ENCODE measurements at places on chromosomes 13 and 19.

- peak; percentile 22 for DNase-seq
Observed at GRCh38 chr19:20660473-20661140, 764 bp downstream of the ZNF626 start.

GRCh38 chr19:18967358-18968146 is 26.5 kb upstream of the HOMER3 start:
- peak; percentile 56 for DNase-seq

GRCh38 chr19:41373993-41374392 is 2.3 kb upstream of the TMEM91 start:
- DNase-seq: peak; percentile 82

- DNase-seq: no peak
Observed at GRCh38 chr19:47497050-47497766, 13.2 kb upstream of the KPTN start.

- DNase-seq: no peak
Observed at GRCh38 chr13:48686636-48687210, 33.0 kb downstream of the CYSLTR2 start.

GRCh38 chr19:38047641-38048040 is 140.6 kb downstream of the SIPA1L3 start:
- no peak for DNase-seq

GRCh38 chr13:109224033-109224432 is 562.4 kb downstream of the IRS2 start:
- DNase-seq: no peak

- no peak for DNase-seq
Observed at GRCh38 chr13:70188567-70188966, 80.3 kb upstream of the KLHL1 start.

GRCh38 chr13:109963384-109963783 is 177.0 kb upstream of the IRS2 start:
- no peak for DNase-seq

GRCh38 chr19:30862876-30863275 is 486.4 kb downstream of the TSHZ3 start:
- DNase-seq: no peak

GRCh38 chr13:20206698-20207235 is 14.0 kb upstream of the GJB2 start:
- DNase-seq: no peak

DNA sequence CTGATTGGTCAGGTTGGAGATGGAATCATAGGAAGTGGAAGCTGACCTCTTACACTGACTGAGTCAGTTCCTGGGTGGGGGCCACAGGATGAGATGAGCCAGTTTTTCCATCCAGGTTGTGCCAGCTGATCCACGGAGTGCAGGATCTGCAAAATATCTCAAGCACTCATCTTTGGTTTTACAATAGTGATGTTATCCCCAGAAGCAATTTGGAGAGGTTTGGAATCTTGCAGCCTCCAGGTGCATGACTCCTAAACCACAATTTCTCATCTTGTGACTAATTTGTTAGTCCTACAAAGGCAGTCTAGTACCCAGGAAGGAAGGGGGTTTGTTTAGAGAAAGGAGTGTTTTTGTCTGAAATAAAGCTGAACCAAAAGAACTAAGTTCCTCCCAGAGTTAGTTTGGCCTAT is 212.8 kb downstream of the SLITRK6 start:
- DNase-seq: peak; percentile 63

DNA sequence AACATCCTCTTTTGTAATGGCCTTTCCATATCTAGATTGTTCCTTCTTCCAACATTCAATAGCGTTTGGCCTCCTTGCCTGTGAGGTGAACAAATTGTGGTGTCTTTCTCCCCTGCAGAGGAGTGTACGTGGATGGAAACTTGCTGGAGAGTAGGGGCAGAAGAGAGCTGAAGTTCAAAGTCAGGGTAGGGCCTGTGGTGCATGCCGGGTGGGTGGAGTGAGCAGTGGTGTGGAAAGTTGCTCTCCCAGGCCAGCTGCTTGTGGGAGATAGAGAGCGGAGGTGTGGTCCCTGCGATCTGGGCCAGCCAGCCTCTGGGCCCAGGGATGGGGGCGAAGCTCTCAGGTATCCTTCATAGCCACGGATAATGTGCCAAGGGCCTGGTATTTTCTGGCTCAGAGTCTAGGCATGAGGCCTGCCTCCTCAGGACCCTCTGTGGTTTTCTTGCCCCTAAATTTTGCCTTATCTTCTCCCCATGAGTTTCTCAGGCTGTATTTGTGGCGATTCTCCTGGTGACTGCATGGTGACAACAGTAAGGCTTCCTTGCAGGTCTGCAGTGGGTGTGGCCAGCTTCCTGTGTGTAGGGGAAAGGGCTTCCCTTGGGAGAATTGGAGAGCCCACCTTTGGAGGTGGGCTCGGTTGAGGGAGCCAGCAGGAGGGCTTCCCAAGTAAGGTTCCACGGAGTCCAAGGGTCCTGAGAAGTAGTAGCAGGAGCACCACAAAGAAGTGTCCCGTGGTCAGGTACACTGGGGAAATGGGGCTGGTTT is 6.7 kb downstream of the RGCC start:
- DNase-seq: no peak

DNA sequence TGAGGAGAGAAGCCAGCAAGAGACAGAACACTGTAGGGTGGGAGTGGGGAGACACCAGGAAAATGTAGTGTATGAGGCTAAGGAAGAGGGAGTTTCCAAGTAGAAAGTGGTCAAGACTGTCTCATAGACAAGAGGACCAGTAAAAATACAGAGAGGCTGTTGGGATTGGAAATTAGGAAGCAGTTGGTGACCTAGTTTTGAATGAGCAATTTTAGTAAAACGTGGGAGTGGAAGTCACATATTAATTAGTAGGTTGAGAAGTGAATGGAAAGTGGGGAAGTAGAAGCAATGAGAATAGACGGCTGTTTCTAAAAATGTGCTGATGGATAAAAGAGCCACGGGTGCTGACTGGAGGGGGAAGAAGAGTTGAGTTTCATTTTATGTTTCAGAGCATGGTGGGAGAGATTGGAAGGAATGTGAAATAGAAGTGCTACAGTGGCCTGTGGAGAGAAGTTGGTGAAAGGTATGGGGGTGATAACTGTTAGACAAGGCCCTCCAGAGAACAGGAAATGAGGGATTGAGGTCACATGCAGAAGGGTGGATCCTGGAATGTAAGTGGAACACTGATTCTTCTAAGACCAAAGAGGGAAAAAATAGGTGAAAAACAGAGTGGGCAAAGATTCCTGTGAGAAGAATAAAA is 247.3 kb downstream of the MTUS2 start:
- no peak for DNase-seq

GRCh38 chr13:30418717-30419459 is 3.4 kb upstream of the UBE2L5 start:
- no peak for DNase-seq

GRCh38 chr13:113304121-113304520 is 7.1 kb downstream of the LAMP1 start:
- DNase-seq: no peak

GRCh38 chr13:76035711-76036110 is 399.6 kb downstream of the LMO7 start:
- peak; percentile 19 for DNase-seq

GRCh38 chr13:110799246-110800236 is 86.0 kb downstream of the ING1 start:
- peak; percentile 83 for DNase-seq

- no peak for DNase-seq
Observed at GRCh38 chr13:33679658-33680012, 138.3 kb upstream of the RFC3 start.

GRCh38 chr19:41265395-41266153 is 1.4 kb downstream of the HNRNPUL1 start:
- peak; percentile 26 for DNase-seq

- no peak for DNase-seq
Observed at GRCh38 chr13:111919286-111919685, 147.7 kb upstream of the SOX1 start.

GRCh38 chr13:74289861-74290773 is 155.9 kb upstream of the KLF12 start:
- DNase-seq: peak; percentile 88

DNA sequence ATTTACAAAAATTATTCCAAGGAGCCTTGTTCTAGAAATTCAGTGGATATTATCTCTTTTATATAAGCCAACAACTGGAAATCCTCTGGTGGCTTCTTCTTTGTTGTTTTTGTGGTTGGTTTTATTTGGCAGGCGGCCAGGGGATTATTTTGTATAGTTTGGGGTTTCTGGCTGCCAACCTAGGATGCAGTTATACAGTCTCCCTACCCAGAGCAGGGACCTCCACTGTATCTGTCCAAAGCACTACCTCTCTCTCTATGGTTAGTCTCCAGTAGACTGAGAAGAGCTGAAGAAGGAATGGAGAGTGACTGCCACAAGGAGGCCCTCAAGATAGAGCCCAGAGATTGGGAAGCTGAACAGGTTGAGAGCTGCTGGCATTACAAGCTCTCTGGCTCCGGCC is 80.2 kb downstream of the ZAR1L start:
- DNase-seq: no peak

GRCh38 chr13:75055296-75055695 is 426.7 kb downstream of the TBC1D4 start:
- no peak for DNase-seq

DNA sequence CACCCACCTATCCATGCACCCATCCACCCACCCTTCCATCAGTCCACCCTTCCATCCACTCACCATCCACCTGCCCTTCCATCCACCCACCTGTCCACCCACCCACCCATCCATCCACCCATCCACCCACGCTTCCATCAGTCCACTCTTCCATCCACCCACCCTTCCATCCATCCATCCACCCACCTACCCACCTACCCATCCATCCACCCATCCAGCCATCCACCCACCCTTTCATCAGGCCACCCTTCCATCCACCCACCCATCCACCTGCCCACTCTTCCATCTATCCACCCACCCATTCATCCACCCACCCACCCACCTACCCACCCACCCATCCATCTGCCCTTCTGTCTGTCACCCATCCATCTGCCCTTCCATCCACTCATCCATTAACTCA is 17.0 kb downstream of the KLHL26 start:
- DNase-seq: no peak

DNA sequence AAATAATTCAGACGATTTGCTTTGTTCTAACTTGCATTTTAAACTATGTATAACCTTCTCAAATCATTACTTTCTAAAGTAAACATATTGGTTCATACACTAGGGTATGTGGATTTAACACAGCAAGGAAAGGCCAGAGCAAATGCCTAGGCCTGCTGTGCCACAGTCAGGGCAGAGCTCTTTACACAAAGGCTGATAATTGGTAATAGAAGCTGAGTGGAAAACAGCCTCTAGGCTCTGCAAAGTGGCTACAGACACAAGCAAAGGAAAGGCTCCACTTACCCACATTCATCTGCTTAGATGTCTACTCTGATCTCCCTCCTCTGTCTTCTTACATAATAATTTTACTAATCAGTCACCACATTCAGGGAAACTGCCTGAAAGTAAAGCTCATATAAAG is 382.9 kb downstream of the OLFM4 start:
- no peak for DNase-seq

GRCh38 chr13:112473818-112474217 is 97.7 kb downstream of the SPACA7 start:
- DNase-seq: no peak

GRCh38 chr19:35165200-35166058 is 10.9 kb downstream of the FXYD5 start:
- no peak for DNase-seq

DNA sequence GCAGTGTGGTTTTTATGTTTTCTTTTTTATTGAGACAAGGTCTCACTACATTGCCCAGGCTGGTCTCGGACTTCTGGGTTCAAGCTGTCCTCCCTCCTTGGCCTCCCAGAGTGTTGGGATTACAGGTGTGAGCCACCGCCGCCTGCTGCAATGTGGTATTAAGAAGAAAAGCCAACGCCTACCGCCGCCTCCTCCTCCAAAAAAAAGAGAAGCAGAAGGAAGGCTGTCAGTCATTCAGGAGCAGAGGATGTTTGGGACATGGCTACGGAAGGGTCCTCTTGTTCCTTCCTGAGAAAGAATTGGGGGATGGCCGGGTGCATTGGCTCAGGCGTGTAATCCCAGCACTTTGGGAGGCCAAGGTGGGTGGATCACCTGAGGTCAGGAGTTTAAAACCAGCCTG is 1.2 kb downstream of the PPP1R37 start:
- no peak for DNase-seq

DNA sequence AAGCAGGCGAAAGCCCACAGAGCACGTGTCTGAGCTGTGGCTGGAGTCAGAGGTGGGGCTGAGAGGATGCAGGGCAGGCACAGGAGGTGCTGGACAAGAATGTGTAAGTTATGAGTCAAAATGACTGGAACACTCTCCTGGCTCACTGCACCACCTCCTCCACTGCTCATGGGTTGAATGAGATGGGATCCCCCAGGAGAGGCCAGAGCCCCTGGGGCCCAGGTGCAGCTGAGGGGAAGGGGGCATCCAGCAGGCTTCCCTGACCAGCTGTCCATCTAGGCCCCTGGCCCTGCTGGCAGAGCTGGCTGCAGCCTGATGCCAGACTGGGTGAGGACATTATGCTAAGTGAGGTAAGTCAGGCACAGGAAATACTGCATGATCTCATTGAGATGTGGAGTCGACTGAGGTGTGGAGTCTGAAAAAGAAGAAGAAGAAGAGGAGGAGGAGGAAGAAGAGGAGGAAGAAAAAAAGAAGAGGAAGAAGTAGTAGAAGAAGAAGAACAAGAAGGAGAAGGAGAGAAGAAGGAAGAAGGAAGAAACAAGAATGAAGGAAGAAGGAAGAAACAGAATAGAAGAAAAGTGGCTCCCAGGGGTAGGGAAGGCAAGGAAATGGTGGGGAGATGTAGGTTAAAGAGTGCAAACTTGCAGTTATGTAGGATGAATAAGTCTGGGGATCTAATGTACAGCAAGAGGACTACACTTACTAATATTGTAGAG is 747.4 kb downstream of the UQCRFS1 start:
- DNase-seq: peak; percentile 37

DNA sequence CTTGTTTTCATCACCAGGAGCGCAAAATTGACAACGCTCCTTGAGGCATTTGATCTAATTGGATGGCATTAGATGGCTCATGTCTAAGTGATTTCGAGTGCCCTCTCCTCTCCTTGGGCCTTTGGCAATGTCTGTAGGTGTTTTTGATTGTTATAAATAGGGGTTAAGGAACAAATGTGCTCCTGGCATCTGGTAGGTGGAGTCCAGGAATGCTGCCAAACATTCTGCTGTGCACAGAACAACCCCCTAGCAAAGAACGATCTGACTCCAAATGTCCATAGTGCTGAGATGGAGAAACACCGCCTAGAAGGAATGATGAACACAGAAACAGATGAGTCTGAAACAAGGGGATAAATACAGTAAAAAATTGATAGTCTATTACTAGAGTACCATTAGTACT is 68.0 kb upstream of the C1QTNF9B start:
- DNase-seq: no peak

DNA sequence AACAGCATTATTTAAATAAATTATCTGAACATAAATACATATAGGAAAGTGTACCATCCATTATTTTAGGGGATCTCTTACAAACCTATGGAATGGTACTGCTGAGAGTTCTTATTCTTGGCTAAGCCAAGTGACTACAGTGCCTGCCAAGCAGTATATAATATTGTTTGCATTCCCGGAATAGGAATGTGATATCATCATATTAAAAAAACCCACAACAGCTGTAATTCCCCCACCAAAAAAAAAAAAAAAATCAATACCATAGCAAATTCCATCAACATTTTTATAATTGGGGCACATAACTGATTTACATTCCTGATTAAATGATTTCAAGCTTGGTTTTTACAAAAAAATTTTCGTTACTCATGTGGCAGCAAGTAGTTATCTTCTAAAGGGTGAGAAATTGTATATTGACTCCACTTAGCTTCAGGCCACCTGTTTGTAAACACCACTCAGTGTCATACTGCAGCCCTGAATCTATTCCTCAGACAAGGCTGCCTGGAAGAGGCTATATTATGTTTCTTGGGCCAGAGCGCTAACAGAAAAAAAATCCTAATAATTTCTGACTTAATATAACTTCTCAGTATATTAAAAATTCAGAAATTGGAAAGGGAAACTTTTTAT is 278.1 kb downstream of the DNAJC15 start:
- DNase-seq: peak; percentile 67

Data from fibroblast of skin of right biceps (primary cell).